Skeletal muscle cell (primary cell): ENCODE measurements at places on chromosomes 3 and 15.

DNA sequence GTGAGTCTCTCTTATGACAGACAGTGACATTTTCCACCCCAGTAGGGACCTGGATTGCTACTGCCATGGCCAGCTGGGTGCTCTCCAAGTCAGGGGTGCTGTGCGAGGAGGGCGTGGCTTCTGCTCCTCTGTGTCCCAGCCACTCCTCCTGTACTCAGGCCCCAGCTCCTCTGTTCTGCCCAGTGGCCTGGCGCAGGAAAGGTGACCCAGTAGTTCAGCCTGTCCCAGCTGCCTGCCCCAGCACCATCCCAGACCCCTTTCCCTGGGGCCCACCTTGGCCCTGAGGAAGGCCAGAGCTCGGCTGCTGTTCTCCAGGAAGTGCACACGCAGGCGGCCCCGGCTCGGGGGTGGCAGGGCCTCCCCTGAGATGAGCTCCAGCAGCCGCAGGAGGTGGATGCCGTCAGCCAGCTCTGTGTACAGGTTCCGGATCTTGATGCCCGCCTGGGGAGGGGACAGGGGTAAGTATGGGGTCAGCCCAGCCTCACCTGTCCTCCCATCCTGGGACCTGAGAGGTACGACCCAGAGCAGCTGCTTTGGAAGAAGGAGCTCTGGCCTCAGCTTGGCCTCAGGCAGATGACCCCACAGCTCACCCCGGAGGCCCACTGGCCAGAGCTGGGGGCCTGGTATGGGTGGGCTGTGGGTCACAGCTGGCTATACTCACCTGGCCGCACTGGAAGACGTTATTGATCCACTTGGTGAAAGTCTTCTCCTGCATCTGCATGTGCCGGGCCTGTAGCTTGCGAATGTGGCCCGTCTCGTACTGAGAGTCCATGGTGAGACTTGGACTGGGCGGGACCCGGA lies 1.0 kb downstream of the SPTBN5 start:
- DNase-seq = no peak

- no peak for DNase-seq
These were observed 174.6 kb downstream of the MEGF11 start for GRCh38 chr15:66078929-66079275.

DNA sequence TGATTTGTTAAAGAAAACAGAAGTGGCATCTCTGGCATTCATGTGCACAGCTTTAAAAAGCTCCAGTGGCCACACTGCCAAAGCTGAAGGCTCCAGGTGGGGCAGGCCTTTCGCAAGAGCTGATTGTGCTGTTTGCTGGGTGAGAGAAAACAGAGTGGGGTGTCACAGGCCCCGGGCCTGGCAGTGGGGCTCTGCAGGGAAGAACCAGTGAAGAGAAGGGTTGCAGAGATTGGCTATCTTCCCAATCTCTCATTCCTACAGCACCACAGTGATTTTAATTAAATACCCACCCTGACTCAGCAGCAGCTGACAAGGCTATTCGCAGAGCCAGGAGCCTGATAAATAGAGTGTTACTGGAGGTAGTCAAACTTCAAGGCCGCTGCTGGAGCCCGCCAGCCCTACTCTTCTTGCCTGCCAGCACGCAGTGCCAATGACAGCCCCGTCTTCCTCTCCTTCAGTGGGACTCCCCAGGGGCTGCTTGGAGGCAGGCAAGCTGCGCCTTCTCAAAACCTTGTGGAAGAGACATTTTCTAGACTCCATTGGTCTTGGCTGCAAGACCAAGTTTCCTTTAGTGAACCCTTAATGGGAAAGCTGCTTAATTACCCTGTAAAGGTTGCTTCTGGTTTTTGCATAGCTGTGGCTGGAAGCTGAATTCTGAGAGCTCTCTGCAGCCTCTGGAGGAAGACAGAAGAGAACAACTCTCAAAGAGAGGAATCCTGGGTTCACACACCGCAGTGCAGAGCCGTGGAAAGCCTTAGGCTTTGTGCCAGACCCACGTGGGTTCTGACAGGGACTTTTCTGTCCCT lies 225.8 kb upstream of the SLCO3A1 start:
- DNase-seq = no peak

GRCh38 chr3:71129611-71130431 lies 453.7 kb downstream of the FOXP1 start:
- DNase-seq = no peak

- DNase-seq = no peak
These were observed 51.6 kb downstream of the TRPM1 start for GRCh38 chr15:31049682-31050615.

- DNase-seq = no peak
These were observed 1.7 kb downstream of the MRAS start for GRCh38 chr3:138349926-138350665.

DNA sequence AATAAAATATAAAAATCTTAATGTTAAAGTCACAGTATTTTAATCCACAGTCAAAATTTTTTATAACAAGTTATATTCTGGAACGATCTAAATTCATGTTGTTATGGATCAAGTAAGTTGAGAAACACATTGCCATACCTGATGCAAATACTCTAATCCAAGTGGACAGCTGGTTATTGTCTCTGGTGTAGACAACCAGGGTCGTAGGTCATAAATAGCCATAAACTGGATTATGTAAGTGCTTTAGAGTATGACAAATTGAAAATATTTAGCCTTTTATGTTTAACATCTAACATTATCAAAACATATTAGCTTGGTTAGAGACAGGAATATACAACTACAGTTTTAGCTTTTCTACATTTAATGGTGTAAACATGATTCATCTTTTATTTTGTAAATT lies 53.0 kb downstream of the PLSCR2 start:
- no peak for DNase-seq

- DNase-seq = no peak
These were observed 64.8 kb downstream of the IGF2BP2 start for GRCh38 chr3:185760088-185760487.

GRCh38 chr3:66303491-66303901 lies 82.7 kb downstream of the SLC25A26 start:
- DNase-seq = no peak

GRCh38 chr3:15726043-15726442 lies 71.7 kb downstream of the ANKRD28 start:
- DNase-seq = peak; percentile 16

DNA sequence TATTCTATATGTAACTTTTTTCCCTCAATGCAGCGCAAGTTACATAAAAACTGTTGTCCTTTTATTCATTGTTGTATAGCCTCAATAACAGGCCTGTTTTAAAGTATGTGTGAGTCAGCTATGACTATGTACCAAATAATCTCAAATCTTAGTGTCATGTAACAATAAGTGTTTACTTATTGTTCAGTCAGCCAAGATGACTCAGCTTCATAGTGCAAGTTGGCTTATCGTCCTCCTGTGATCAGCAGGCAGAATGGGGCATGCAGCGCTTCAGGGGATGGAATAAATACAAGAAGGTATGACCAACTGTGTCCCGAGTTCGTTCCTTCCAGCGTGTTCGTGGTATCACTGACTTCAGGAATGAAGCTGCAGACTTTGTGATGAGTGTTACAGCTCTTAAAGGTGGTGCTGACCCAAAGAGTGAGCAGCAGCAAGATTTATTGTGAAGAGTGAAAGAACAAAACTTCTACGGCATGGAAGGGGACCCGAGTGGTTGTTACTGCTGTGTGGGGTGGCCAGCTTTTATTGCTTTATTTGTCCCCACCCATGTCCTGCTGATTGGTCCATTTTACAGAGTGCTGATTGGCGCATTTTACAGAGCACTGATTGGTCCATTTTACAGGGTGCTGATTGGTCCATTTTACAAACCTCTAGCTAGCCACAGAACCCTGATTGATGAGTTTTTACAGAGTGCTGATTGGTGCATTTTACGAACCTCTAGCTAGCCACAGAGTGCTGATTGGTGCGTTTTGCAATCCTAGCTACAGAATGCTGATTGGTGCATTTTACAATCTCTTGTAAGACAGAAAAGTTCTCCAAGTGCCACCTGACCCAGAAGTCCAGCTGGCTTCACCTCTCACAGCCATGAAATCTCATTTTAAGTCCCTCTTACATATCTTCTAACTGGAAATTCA lies 1016.0 kb downstream of the MCTP2 start:
- DNase-seq = peak; percentile 90

DNA sequence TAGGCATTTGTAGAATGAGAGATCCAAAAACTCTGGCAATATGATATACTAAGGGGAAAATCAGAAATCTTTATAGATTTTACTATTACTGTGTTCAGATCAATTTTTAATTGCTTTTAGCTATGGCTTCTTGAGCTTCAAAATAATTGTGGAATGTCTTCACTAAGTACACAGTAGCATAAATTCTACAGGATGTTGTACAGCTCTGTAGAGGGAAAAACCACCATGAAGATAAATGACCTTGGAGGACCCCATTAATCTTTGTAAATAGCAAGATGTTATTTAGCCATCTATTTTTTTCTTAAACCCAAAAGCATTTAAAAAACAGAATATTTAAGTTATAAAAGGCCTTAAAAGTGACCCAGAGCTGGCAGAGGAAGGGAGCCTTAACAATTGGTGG lies 43.9 kb upstream of the FNDC3B start:
- DNase-seq = no peak

DNA sequence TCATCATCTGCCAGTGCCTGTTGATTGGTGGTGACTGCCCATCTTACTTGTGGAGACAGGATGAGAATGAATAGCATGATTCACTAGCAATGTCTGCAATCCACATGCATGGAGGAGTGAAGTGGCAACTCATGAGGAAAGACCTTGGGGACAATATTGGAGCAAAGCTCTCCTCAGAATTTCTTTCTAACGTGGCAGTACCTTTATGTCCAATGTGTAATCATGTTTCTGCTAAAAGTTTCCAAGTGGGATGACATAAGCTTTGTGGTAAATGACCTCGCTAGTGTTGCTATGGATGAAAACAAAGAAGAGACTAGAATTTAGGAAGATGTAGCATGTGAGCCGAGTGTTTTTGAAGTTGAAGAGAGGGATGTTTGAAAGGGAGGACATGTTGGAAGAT lies 117.8 kb downstream of the CPNE4 start:
- peak; percentile 18 for DNase-seq

- no peak for DNase-seq
These were observed at the start of gene GPR149 for GRCh38 chr3:154430014-154430413. Gene GPR149, minus strand, starts transcription at chr3:154430190. Its CDS starts 575 bp downstream, at chr3:154429615.

DNA sequence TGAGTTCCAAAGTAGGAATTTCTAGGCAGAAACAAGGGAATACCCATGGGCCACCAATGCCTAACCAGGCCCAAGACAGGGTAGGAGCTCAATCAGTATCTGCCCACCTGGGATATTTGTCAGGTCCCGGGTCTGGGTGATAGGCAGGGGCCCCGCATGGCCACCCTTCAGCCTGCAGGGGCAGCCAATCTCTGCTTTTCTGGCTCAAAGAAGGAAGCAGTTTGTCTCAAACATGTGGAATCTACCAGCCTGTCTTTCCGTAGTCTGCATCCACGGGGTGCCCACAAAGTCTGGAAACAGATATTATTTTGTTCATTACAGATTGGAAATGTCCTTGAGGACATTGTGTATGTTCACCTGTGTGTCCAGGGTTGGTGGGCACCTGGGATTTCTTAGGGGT lies 56.2 kb downstream of the CEMIP start:
- DNase-seq = no peak

DNA sequence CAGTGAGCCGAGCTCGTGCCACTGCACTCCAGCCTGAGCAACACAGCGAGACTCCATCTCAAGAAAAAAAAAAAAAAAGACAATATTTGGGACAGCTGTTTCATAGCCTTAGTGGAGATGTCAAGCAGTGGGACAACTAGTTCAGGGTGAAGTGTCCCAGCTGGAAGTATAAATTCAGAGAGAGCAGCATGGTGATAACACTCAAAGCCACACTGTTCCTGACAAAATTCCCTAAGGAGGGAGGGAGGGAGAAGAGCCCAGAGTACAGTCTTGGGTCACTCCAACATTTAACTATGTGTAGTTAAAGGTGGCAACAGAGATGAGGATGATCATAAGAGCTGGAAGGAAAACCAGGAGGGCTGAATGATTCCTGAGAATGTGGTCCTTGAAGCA lies 21.1 kb upstream of the IP6K2 start:
- DNase-seq = no peak

GRCh38 chr3:102193255-102193654 lies 241.6 kb upstream of the ZPLD1 start:
- no peak for DNase-seq

- DNase-seq = no peak
These were observed 65.2 kb downstream of the FHIT start for GRCh38 chr3:61186030-61186429.

GRCh38 chr15:92306663-92307062 lies 87.0 kb upstream of the ST8SIA2 start:
- no peak for DNase-seq

- DNase-seq = peak; percentile 66
These were observed 57.0 kb downstream of the ISL2 start for GRCh38 chr15:76393614-76394013.

GRCh38 chr3:49248840-49249227 lies 28.2 kb downstream of the C3orf62 start:
- DNase-seq = no peak

DNA sequence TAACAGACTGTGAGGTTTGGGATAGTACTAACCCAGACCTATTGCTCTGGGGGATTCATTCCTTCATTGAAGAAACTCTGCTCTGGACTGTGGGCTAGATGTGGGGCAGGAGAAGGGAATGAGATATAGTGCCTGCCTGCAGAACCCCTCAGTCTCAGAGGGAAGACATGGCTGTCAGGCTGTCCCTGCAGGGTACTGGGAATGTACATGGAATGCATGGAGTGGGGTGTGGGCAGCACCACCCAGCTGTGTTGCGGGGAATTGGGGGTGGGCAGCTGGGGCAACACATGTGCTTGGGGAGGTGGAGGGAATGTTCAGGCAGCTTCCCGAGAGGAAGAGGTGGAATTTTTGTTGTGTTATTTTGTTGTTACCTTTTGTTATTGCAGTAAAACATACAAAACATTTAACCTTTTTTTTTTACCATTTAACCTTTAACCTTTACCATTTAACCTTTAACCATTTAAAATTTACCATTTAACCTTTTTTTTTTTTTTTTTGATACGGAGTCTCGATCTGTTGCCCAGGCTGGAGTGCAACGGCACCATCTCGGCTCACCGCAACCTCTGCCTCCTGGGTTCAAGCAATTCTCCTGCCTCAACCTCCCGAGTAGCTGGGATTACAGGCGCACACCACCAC lies 7.3 kb downstream of the PAQR5 start:
- no peak for DNase-seq

DNA sequence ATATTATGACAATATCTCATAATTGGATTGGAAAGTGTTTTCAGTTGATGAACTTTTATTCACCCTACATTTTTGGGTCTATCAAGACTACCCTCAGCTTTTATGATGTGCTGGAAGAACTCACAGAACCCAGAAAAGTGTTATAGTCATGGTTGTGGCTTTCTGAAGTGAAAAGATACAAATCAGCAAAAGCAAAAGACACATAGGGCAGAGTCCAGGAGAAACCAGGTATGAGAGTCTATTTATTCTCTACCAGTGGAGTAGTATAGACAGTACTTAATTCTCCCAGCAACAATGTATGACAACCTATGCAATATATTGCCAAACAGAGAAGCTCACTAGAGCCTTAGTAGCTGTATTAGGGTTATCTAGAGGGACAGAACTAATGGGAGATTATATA lies 280.4 kb upstream of the TTC14 start:
- DNase-seq = no peak

DNA sequence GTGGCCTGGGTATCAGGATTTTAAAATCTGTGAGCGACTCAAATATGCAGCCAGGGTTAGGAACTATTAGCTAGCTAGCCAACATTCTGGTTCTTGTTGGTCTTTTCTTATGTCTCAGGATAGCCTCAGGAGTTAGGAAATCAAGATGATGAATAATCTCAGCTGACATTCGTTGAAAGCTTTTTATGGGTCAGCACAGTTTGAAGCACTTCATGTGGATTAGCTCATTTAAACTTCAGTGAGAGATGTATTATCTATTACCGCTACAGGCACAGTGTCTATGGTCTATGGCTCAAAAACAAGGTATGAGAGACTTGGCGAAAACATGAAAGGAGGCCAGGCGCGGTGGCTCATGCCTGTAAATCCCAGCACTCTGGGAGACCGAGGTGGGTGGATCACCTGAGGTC lies 187.5 kb upstream of the THRB start:
- peak; percentile 33 for DNase-seq
